Activated B cell treated with CpG ODN at 0.5 μM for 24 hours (primary cell): ENCODE measurements at places on chromosomes 5 and 9.

DNA sequence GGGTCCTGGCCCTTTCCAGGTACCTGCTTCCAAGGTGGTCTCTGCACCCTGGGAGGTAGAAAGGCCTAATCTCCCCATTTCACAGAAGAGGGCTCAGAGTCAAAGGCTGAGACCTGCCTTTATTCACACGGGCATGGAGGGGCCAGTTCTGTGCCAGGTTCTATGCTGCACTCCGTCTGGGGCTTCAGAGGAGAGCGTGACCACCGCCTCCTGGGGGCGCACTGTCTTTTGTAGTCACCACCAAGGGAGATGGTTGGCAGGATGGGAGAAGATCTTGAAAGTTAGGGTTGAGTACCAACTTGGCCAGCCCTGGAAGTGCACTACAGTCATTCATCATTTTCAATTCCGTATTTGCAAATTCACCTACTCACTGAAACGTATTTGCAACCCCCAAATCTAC is 23.7 kb upstream of the PRDM12 start:
- H3K36me3 ChIP-seq, result peaks cover 30% of the 10 kb centered on the region
- H3K27ac ChIP-seq, result no peak overlapping the region
- no peak overlapping the region for H3K4me3 ChIP-seq
- H3K4me1 ChIP-seq, result no peaks in the 10 kb centered on the region

DNA sequence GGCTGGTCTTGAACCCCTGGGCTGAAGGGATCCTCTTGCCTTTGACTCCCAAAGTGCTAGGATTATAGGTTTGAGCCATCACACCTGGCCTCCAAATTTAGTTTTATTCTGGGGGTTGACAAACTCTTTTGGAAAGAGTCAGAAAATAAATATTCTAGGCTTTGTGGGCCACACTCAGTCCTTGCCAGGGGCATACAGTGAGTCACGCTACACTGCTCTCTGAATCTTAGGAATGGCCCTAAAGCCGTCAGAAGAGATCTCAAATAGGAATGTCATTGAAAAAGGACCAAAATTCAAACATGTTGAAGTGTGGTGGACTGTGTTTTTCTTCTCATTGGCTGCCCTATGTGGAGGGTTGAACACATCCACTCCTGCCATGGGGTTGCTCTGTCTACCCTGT is 127.7 kb upstream of the BASP1 start:
- no peak for DNase-seq
- H3K36me3 ChIP-seq, result no peaks in the 10 kb centered on the region
- H3K4me1 ChIP-seq, result no peaks in the 10 kb centered on the region

DNA sequence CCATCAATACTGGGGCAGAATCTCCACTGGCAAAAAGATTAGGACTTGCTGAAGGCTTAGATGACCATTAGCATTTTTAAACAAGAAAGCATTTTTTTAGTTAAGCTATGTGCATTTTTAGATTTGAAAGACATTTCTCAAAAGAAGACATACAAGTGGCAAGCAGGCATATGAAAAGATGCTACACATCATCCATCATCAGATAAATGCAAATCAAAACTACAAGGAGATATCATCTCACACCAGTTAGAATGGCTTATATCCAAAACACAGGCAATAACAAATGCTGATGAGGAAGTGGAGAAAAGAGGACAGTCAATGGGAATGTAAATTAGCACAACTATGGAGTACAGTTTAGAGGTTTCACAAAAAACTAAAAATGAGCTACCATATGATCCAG is 195.6 kb upstream of the TNC start:
- no peak for DNase-seq
- no peaks in the 10 kb centered on the region for H3K27me3 ChIP-seq
- no peaks in the 10 kb centered on the region for H3K36me3 ChIP-seq
- H3K4me1 ChIP-seq, result no peaks in the 10 kb centered on the region

- no peak overlapping the region for H3K4me3 ChIP-seq
- no peak overlapping the region for H3K27ac ChIP-seq
- H3K27me3 ChIP-seq, result no peaks in the 10 kb centered on the region
- H3K36me3 ChIP-seq, result no peaks in the 10 kb centered on the region
These were observed 152.3 kb downstream of the NR3C1 start for GRCh38 chr5:143251190-143251589.

DNA sequence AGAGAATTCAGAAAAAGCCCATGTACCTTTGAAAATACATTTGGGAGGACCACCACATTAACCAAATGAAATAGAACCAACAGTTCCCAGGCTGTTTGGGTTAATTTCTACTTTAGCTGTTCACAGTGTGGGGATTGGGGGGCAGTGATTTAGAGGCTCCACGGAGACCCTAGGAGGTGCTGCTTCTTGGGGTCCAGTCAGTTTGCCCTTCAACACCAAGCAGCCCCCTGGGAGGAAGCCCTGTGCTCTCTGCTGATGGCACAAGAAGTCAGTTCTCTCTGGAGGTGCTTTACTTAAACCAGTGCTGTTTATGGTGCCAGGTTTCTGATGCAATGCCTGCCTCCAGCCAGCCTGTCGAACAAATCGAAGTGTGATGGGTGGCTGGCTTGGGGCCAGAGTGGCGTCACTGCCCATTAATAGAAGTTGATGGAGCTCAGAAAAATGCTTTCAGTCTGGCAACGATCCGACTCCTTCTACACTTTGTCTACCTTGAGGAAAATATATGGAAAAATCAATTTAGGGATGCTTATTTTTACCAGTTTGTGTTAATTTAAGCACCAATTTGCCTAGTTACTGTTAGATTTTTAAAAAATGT is 134.0 kb downstream of the SNX18 start:
- peaks cover 57% of the 10 kb centered on the region for H3K4me1 ChIP-seq
- no peak overlapping the region for H3K27ac ChIP-seq
- H3K36me3 ChIP-seq, result no peaks in the 10 kb centered on the region
- H3K27me3 ChIP-seq, result no peaks in the 10 kb centered on the region
- H3K4me3 ChIP-seq, result no peak overlapping the region

DNA sequence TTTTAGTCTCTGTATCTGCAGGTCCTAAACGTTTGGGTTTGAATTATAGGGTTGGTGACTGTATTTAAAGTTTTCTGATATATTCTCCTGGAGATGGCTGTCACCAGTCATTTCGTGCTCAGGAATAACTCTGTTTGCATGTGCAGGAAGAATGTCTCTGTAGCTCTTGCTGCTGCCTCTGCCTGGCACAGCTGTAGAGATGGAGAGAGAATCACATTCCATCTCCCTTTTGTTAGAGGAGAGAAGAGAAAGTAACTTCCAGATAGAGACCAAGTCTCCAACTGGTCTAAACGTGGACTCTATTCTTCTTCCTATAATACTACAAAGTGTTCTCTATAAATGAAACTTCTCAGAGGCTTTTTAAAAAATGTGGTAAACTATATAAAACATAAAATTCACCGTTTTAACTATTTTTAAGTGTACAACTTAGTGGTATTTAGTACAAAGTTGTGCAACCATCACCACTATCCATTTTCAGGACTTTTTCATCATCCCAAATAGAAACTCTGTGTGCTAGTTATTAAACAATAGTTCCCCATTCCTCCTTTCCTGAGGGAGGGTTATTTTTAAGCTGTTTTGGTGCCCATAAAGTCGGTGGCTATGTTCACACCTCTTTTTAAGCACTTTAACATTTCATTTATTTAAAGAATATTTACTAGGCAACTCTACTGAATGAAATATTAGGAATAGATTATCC is 20.7 kb upstream of the STARD4 start:
- H3K27me3 ChIP-seq, result peaks cover 9% of the 10 kb centered on the region
- no peaks in the 10 kb centered on the region for H3K36me3 ChIP-seq
- no peak overlapping the region for H3K4me3 ChIP-seq
- no peak for DNase-seq
- peaks cover 23% of the 10 kb centered on the region for H3K4me1 ChIP-seq

- DNase-seq, result no peak
- no peaks in the 10 kb centered on the region for H3K27me3 ChIP-seq
- no peaks in the 10 kb centered on the region for H3K4me1 ChIP-seq
- H3K4me3 ChIP-seq, result no peak overlapping the region
- no peaks in the 10 kb centered on the region for H3K36me3 ChIP-seq
- no peak overlapping the region for H3K27ac ChIP-seq
These were observed 467.0 kb downstream of the CDH10 start for GRCh38 chr5:24177821-24178220.

DNA sequence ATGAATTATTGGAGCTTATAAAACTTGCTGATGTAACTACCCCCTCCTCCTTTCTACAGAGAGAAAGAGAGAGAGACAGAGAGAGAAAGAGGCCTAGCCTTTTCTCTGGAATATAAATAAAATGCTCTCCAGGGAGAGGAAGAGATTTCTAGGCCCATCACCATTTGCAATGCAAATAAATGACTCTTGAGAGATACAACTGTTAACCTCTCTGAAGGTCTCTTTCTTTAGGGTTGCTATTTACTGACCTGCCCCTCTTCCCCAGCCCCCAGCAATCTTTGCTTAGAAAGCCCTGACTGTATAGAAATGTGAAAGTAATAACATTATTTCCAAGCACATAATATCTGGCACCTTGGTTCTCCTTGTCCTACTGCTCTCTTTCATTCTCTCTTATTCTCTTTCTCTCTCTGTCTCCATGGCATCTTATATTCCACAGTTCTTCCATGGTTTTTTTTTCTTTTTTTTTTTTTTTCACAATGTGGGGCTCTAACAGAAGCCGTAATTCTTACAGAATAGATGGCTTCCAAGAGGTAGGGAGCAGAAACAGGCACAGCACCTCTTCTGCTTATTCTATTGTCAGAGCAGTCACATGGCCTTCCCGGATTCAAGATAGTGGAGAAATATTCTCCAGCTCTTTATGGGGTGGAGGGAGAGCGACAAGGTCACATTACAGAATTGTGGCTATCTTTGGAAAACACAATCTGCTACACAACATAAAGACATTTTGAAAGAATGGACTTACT is 1087.9 kb upstream of the NUDT12 start:
- H3K27me3 ChIP-seq, result no peaks in the 10 kb centered on the region
- H3K36me3 ChIP-seq, result no peaks in the 10 kb centered on the region
- H3K4me1 ChIP-seq, result no peaks in the 10 kb centered on the region
- H3K4me3 ChIP-seq, result no peak overlapping the region

GRCh38 chr5:159040181-159040580 is 59.5 kb downstream of the EBF1 start:
- H3K27ac ChIP-seq, result peak overlapping the region; percentile 91
- no peak for DNase-seq
- H3K4me1 ChIP-seq, result peaks cover 79% of the 10 kb centered on the region
- peaks cover 30% of the 10 kb centered on the region for H3K36me3 ChIP-seq
- H3K27me3 ChIP-seq, result no peaks in the 10 kb centered on the region

DNA sequence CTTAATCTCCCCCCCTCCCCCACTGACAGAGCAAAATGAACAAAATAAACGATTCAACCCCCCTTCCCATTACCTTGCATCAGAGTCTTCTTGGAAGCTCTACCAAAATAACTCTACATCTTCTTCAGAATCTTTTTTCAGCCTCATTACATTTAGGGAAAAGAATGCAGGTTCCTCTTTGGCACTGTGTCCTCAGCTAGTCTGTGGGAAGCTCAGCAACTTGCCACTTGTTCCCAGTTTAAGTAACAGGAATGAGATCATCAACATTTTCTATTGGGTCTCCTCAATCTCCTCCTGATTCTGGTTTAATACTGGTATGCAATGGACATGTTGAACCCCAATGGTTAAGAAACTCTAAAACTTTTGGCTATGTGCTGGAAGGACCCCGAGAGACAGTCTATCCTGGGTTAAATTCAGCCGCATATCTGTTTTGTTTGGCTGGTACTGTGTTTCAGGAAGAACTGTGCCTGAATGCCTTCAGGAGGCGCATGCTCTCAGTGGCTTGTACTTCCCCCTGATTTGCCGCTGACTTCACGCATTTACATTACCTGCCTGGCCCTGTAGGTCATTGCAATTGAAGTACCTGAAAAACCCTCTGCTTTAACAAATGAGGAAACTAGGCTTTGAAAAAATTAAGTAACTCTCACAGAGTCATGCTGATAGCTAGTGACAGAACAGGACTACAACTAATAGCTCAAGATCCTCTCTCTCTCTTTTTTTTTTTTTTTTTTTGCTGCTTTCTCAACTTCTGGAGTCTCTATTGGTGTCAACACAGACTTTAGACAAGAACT is 78.1 kb upstream of the HMHB1 start:
- no peak overlapping the region for H3K27ac ChIP-seq
- no peaks in the 10 kb centered on the region for H3K4me1 ChIP-seq
- H3K4me3 ChIP-seq, result no peak overlapping the region
- DNase-seq, result no peak

DNA sequence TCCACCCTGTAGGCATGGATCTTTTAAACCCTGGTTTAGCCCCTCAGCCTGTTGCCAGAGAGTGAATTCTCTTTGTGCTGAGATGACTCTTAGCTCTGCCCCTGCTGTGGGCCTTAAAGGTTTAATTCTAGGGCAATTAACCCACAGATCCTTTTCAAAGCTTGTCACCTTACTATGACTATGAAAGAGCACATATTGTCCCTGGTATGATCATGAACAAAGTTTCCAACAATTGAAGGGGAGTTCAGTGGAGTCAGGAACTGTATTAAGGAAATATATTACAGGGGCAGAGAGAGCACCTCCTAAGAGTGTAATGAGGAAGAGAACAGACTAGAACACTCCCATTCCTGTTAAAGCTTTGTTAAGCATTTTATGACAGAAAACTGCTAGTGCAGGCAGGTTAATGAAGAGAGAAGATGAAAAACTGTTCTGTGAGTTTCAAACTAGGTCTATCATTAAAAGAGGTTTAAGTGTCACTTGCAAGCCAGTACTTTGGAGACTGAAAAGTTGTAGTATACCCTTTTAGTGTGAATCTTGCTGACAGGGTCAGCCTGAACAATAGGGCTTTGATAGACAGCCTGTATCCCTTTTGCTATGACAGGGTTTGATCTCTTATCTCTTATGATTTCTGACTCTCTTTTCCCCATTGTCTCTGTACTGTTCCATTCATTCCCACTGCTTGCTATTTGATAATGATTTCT is 104.2 kb upstream of the ELL2 start:
- DNase-seq, result no peak
- H3K36me3 ChIP-seq, result no peaks in the 10 kb centered on the region
- H3K4me3 ChIP-seq, result no peak overlapping the region
- no peaks in the 10 kb centered on the region for H3K27me3 ChIP-seq

DNA sequence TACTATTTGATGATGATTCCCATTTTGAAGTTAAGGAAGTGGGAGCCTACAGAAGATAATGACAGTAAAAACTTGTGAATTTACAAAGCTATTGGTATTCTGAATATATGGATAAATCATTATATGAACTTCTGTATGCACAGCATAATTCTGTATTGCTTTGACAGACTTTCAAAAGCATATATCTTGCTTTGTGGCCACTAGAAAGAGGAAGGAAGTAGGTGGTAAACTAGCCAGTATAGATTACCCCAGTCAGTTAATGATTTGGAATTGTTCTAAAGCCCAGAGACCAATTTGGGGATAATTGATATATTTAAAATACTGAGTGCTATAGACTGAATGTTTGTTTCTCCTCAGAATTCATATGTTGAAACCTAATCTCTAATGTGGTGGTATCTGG is 53.0 kb downstream of the NR2F1 start:
- peaks cover 17% of the 10 kb centered on the region for H3K36me3 ChIP-seq
- no peak overlapping the region for H3K4me3 ChIP-seq
- no peak overlapping the region for H3K27ac ChIP-seq
- no peaks in the 10 kb centered on the region for H3K27me3 ChIP-seq

DNA sequence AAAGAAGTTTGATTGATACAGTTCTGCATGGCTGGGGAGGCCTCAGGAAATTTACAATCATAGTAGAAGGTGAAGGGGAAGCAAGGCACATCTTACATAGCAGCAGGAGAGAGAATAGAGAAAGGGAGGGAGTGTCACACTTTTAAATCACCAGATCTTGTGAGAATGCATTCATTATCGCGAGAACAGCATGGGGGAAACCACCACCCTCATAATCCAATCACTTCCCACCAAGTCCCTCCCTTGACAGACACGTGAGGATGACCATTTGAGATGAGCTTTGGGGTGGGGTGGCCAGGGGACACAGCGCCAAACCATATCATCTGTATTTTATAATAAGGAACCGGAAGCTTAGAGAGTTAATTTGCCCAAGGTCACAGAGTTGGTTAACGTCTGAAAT is 13.7 kb upstream of the FOCAD start:
- no peak overlapping the region for H3K4me3 ChIP-seq
- peaks cover 2% of the 10 kb centered on the region for H3K36me3 ChIP-seq
- H3K27me3 ChIP-seq, result peaks cover 4% of the 10 kb centered on the region
- no peaks in the 10 kb centered on the region for H3K4me1 ChIP-seq
